ENCODE measurements at places on chromosomes 11 and 22.
A peak's percentile ranks its signal among the peaks of the same experiment; 100 is the strongest.

DNA sequence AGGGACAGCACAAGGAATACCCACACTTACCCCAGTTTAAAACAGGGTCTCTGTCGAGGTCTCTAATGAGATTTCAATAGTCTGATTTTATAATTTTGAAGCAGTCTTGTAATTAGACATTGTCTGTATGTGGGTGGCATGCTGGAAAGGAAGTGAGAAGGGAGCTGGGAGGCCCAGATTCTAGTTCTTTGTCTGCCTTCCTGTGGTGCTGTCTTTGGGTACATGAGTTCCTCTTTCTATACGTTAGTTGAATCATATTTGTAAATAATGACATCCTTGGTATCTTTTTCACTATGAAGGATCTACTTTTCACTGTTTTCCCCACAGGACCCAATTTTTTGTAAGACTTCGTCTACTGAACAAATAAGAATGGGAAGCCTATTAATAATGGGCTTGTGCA is 42.0 kb upstream of the TENM4 start:
- DNase-seq, result no peak

DNA sequence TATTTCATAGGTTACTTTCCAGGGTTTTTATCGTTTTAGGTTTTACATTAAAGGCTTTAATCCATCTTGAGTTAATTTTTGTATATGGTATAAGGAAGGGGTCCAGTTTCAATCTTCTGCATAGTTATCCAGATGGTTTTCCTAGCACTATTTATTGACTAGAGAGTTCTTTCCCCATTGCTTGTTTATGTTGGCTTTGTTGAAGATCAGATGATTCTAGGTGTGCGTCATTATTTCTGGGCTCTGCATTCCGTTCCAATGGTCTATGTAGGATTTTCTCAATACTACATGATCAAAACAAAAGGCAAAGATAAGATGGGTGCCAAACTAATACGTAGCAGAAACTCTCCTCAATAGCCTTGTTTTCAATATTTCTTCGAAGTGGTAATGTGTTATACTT is 14.3 kb upstream of the RIC3 start:
- DNase-seq, result no peak

GRCh38 chr11:68408512-68408911 is 52.0 kb upstream of the PPP6R3 start:
- DNase-seq, result no peak

- peak; percentile 56 for DNase-seq
These were observed 8.3 kb downstream of the FXYD2 start for GRCh38 chr11:117816151-117816741.

- DNase-seq, result no peak
These were observed 6.5 kb upstream of the RASD2 start for GRCh38 chr22:35534091-35534490.

Data from AG10803 (cell line).